ENCODE measurements at places on chromosomes 4 and X.

GRCh38 chrX:153968754-153969124, 2.9 kb downstream of the HCFC1 start:
- no peak for DNase-seq

GRCh38 chr4:38803833-38804653, 548 bp downstream of the TLR1 start:
- no peak for DNase-seq

GRCh38 chr4:139633195-139633594, 32.4 kb upstream of the MGST2 start:
- DNase-seq = no peak

DNA sequence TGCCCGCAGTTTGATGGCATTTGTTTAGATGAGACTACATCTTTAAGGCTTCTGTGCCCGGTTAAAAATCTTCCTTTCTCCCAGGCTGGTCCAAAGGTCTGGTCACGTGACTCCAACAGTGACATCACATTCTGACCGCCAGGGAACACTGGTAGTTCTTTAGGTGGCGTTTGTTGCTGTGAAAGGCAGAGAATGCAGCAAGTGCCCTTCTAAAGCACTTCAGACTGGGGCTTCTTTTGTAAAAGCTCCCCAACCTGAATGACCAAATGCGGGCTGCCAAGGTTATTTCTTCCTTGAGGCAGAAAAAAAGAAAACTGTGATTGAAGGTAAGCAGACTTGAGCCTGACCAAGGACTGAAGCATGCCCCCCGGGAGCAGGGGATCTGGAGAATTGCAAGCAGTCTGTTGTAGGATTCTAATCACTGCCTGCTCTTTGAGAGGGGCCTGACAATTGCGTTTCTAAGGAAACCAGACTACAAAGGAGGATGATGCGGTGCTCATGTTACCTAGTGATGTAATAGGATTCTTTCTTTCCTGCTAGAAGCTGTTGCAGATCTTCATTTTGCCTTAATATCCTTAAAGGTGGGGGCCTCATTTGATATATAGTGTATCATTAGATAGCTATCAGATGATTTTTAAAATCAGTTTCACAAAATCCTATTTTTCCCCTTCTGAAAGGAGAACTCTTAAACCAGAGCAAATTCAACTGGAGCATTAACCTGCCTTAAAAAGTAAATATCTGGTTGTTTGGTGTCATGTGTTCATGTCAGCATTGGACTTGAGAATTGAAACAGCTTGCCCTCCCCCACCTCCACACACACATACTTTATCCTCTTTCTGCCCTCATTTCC, 133.1 kb downstream of the AKAP4 start:
- DNase-seq = no peak

DNA sequence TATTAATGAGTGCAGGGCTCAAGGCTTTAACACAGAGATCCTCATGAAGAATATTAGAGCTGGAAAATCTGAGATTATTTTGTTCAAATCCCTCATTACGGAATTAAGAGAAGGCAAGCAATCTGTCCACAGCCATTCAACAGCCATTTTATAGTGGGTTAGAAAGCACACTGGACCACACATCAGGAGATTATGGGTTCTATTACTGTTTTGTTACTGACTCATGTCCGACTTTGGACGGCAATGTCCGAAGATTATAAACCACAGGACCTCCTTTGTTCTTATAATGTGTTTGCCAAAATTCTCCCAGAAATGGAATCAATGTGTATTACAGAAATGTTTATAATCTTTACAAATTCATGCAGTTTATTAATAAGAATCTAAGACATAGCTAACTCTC, 8.1 kb downstream of the LAMTOR3 start:
- DNase-seq = no peak

DNA sequence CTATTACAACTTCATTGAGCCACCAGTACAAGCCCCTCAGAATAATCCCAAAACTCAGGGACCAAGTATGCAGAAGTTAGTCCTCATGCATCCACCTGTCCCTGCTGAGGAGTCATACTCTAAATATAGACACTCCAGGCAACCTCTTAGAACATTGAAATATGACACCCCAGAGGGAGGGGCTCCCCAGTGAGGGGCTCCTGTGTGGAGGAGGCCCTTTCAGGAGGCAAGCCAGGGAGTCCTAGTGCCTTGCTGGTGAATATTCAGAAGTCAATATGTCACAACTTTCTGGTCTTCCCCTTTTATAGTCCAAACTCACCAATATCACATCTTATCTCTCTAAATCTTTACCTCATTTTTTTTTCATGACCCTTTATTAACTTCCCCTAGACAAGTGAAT, 1.6 kb upstream of the ARMCX6 start:
- DNase-seq = no peak

- DNase-seq = no peak
Measured at GRCh38 chr4:27463816-27464215, 603.2 kb downstream of the STIM2 start.

GRCh38 chr4:30103455-30103854, 616.7 kb upstream of the PCDH7 start:
- no peak for DNase-seq

DNA sequence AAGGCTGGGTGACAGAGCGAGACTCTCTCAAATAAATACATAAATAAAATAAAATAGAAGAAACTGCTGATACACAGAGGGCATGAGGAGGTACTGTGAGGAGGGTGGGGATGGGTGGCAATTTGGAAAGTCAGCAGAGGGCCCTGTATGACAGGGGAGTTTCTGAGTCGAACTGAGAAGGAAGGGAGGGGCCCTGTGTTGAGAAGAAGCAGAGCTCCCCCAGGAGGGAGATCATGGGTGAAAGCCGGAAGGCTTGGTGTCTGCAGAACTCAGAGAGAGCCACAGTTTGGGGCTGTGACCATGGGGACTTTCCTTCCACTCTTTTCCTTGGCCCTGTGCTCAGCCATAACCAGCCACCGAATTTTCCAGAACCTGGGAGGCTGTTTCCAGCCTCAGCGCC, 24.8 kb upstream of the AFAP1 start:
- no peak for DNase-seq

DNA sequence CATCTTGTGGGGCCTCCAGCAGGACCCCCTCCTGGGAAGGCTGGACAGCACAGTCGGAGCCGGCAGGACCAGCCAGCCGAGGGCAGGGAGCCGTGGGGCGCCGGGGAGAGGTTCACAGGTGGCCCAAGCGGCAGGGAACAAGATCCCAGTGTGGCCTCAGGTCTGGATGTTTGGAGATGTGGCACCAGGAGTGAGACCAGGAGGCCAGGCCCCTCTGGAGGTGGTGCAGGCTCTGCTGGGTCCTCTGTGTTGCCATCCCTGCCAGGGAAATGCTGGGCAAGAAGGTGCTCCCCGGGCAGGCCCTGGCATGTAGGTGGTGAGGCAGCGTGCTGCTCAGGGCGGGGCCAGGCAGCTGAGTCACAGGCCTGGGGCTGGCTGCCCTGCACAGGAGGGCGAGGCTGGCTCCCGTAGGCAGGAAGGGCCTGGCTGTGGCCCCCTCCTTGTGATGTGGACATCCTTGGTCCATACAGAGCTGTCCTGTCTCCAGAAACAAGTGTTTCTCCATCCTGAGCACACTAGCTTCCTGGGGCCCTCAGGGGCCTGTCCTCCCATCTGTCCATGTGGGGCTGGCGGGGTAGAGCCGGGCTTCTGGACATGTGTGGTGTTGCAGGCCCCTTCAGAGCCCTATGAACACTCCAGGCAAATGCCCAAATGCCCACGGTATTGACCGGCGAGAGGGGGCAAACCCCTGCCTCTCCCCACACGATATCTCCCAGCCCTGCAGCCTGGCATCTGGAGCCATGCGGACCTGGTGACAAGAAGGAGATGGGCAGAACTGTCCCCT, 4.8 kb upstream of the HGFAC start:
- DNase-seq = no peak

- no peak for DNase-seq
Measured at GRCh38 chr4:131430302-131430701, 1718.8 kb upstream of the PCDH10 start.

GRCh38 chrX:68588602-68589371, 58.7 kb upstream of the STARD8 start:
- no peak for DNase-seq

DNA sequence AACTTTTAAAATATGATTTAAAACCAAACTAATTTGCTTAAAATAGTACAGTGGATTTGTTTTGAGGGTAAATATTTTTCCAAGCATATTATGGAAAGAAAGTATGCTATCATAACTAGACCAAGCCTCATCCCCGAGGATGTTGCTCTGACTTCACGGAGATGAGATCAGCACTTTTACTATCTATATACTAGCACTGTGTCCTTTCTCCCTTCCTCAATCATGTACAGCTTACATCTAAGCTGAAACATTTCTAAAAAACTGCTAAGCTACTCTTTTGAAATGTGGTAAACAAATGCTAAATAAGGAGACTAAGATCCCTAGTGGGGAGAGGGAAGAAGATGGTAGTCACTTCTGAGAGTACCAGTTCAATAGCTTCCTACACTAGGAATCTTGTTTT, 23.8 kb downstream of the AMMECR1 start:
- no peak for DNase-seq

DNA sequence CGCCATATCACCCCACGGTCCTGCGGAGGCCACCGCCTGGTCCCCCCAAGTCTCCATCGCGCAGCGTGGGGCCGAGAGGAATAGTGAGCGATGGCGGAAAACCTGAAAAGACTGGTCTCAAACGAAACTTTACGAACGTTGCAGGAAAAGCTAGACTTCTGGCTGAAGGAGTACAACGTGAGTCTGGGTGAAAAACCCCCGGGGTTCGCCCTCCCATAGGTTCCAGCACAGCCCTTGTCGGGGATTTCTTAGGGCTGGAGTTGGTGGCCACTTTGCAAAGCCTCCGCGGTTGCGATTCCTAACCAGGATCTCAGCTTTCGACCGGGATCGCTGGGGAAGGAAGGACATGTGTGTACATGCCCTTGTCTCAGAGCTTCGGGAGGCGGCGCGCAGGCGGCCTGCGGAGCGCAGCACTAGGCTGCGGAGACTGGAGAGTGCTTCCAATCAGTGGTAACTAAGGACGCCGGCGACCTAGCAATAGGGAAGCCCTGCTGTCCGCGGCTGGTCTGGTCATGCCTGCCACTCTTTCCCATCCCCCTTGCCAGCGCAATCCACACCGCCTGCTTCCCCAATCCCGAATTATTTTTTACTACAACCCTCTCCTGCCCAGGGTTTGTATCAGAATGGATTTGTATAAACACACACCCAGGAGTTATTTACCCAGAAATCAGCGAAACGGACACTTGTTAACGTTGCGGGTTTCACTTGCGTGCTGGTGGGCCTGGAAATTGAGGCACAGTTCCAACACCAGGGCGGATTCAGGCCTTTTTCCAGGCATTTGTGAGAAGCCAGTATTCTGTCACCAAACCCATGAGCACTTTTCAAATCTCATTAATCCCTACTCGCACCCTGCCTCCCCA, 741 bp downstream of the SPATA18 start:
- no peak for DNase-seq

- no peak for DNase-seq
Measured at GRCh38 chrX:118853596-118853995, 30.0 kb downstream of the ZCCHC12 start.

DNA sequence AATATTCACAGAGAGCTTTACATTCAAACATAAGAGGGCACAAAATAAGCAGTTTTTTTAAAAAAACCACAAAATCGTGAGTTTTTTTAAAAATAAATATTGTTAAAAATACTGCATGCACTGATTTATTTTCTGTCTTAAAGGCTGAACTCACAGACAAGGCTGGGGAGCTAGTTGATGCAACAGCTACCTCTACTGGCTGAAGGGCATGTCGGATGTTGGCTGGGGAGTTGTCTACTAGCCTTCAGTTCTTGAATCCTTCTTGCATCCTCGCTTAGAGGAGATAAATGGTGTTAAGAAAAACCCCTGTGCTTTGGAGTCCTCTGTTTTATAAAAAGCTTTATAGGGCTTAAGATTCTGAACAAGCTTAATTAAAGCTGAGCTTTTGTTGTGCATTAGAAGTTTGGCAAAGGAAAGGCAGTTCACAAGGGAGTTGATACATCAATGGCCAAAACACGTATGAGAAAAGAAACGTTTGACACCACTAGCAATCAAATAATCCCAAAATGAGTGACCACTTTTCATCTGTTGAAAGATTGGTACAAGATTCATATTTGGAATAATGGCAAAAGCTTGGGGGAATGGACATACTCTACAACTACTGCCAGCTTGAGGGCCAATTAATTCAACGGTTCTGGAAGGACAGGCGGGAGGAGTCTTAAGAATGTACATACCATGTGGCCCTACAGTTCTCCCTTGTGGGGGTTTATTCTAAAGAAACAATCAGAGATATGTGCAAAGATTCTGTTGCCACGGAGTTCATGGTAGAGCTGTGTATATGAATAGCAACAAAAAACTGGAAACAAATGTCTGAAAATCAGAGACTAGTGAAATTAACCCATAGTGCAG, 94.7 kb downstream of the SEL1L3 start:
- DNase-seq = no peak

DNA sequence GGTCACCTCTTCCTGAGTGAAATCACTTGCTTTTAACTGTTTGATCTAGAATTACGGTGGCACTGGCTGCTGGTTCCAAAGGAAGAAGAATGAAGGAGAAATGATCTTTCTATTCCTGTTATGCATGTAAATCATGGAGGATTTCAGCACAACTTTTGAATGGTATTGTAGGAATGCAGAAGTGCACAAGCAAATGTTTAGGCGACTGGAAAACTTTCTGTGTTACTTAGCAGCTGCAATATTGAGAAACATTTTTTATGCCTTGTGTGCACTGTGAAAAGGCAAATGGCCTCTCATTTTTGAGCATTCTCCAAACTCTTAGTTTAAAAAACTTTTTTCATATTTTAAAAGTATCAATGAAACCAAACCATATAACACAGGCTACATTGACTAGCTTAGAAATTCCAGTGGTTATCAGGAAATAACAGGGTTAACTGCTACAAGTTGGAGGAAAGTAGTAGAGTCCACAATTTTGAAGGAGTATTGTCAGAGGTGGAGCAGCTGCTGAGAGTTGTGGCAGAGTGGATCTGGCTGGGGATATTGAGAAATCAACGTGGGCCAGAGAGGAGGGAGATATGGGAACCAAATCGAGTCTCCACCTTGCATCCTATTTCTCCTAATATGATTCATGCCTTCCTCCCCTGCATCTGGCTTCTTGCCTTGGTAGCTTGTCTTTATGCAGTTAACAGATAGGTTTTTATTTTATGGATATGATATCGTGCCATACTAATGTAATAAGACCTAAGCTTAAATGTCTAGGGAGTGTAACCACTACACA, 32.0 kb upstream of the FHL1 start:
- DNase-seq = no peak

GRCh38 chr4:110959041-110959643, 336.3 kb upstream of the PITX2 start:
- DNase-seq = no peak
